Transverse colon (tissue), 4 donors: ENCODE measurements at places on chromosomes 4 and X. TPM values are rescaled to one million over a fixed set of nuclear protein-coding genes. Genes with fewer than 3 reads are reported as not detected.

GRCh38 chr4:5218376-5219069 lies 167.2 kb downstream of the STK32B start:
- no peaks in the 10 kb centered on the region for H3K4me1 ChIP-seq
- H3K4me3 ChIP-seq = no peak overlapping the region
- no peak overlapping the region for H3K27ac ChIP-seq
- no peaks in the 10 kb centered on the region for H3K27me3 ChIP-seq
- DNase-seq = no peak

DNA sequence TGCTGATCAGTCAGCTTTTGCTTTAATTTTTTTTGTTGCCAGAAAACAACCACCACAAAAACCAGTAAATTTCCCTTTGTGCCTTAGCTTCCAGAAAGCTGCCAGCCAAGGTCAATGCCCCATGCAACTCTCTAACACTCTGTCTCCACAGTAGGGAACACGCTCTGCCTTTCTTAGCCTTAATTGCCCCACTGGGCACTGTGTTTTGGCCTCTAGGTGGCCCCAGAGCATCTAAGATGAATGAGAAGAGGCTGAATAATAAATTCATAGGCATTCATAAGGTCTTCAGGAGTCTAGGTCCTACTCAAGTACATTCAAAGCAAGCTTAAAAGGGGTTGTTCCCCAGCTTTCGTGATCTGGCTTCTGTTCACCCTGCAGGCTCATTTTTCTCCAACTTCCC lies 57.7 kb upstream of the PASD1 start:
- H3K27ac ChIP-seq = no peak overlapping the region
- no peaks in the 10 kb centered on the region for H3K4me1 ChIP-seq
- H3K36me3 ChIP-seq = no peaks in the 10 kb centered on the region
- H3K4me3 ChIP-seq = no peak overlapping the region
- no peaks in the 10 kb centered on the region for H3K27me3 ChIP-seq

DNA sequence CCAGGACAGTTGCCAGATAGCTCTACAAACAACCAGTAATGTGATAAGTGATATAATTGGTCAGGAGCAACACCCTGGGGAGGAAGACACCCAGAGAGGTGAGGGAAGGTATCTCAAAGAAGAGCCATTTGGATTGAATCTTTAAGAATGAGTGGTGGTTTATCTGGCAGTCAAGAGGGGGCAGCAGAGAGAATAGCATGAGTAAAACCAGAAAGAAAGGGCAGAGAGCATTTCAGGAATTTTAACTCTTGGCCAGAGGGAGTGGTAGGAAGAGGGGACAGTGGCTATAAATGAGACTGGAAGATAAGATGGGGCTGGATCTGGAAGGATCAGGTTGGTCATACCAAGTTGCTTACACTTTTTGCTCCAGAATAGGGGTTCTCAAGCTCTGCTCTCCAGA lies 5.9 kb upstream of the SEPTIN6 start:
- H3K4me1 ChIP-seq = no peaks in the 10 kb centered on the region
- no peak overlapping the region for H3K4me3 ChIP-seq
- no peak overlapping the region for H3K27ac ChIP-seq
- DNase-seq = no peak
- no peaks in the 10 kb centered on the region for H3K27me3 ChIP-seq

Gene TCEAL9
- 21.7 TPM for total RNA-seq

DNA sequence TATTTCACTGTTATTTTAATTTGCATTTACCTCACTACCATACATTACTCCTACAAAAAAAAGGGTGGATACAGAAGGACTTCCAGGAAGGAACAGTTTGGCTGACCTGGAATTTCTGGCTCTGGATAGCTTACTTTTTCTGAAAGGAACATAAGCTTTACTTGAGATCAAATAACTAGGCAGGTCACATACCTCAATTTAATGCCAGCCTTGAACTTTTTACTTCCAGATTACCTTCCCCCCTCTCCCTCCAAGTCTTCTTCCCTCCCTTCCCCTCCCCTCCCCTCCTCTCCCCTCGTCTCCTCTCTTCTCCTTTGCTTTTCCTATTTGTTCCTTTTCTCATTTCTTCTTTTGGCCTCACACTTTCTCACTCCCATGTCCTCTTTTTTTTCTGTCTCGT lies 659.2 kb upstream of the AADAT start:
- DNase-seq = no peak
- H3K27me3 ChIP-seq = no peaks in the 10 kb centered on the region
- H3K27ac ChIP-seq = no peak overlapping the region
- no peaks in the 10 kb centered on the region for H3K36me3 ChIP-seq
- H3K4me1 ChIP-seq = no peaks in the 10 kb centered on the region
- no peak overlapping the region for H3K4me3 ChIP-seq

- no peak overlapping the region for H3K27ac ChIP-seq
- H3K4me1 ChIP-seq = no peaks in the 10 kb centered on the region
- H3K36me3 ChIP-seq = no peaks in the 10 kb centered on the region
- DNase-seq = no peak
- H3K4me3 ChIP-seq = no peak overlapping the region
Measured at GRCh38 chr4:126028876-126029275, 714.1 kb downstream of the FAT4 start.

DNA sequence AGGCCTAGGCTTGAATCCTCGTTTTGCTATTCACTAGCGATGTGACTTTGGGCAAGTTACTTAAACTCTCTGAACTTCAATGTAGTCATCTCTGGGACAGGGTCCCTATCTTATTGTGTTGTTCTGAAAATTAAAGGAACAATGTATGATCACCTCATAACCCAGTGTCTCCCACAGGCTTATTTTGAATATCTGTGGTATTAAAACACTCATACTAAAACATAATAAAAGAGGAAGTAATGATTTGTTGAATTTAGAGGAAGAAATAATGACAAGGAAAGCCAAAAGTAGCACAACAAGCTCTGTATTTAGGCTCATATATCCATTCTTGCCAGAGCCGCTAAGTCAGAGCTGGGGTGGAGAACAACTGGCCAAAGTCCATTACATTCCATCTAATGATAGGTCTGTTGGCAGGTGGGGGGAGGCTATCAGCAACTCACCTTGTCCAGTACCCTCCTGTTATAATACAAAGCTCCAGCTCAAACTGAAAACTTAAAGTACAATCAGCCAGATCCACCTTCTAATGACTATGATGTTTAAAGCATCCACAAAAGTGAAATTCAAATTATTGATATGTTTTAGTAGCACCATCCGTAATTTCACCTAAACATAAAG lies 64.5 kb upstream of the LSM6 start:
- no peak overlapping the region for H3K4me3 ChIP-seq
- H3K4me1 ChIP-seq = no peaks in the 10 kb centered on the region
- H3K36me3 ChIP-seq = no peaks in the 10 kb centered on the region
- no peaks in the 10 kb centered on the region for H3K27me3 ChIP-seq
- no peak overlapping the region for H3K27ac ChIP-seq
- no peak for DNase-seq

DNA sequence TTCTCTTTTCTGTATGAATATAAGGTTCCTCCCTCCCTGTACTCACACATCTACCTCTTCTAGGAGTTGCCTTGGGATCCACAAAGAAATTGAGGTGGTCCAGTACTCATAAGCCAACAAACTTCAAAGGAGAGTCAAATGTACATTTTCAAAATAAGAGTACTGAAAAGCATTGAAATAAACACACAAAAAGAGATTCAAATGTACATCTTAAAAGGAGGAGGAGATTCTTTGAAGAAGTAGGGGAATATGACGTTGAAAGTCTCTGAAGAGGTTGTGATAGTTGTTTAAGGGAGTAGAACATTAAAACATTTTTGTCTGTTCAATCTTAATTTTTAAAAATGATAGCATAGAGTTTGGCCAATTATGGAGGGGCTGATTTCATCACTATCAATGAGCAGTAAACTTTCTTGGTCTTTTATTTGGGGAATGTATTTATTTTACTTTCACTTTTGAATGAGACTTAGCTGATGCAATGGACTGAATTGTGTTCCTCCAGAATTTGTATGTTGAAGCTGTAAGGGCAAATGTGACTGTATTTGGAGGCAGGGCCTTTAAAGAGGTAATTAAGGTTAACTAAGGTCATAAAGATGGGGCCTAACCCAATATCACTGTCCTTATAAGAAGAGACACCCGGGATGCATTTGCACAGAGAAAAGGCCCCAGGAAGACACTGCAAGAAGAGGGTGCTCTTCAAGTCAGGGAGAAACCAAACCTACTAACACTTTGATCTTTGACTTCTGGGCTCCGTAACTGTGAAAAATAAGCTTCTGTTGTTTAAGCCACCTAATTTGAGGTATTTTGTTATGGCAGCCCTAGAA lies 226.3 kb upstream of the PGRMC2 start:
- H3K36me3 ChIP-seq = no peaks in the 10 kb centered on the region
- DNase-seq = no peak

Gene G6PD
- total RNA-seq = 19.8 TPM

- peak; percentile 45 for DNase-seq
- H3K27ac ChIP-seq = peak overlapping the region; percentile 86
- no peaks in the 10 kb centered on the region for H3K27me3 ChIP-seq
- H3K4me3 ChIP-seq = no peak overlapping the region
- H3K36me3 ChIP-seq = no peaks in the 10 kb centered on the region
- H3K4me1 ChIP-seq = peaks cover 26% of the 10 kb centered on the region
Measured at GRCh38 chr4:102356562-102357202, 11.4 kb upstream of the SLC39A8 start.

GRCh38 chr4:110503270-110504083 lies 27.5 kb downstream of the ENPEP start:
- H3K4me1 ChIP-seq = no peaks in the 10 kb centered on the region
- no peaks in the 10 kb centered on the region for H3K27me3 ChIP-seq
- H3K4me3 ChIP-seq = no peak overlapping the region
- no peak for DNase-seq
- H3K36me3 ChIP-seq = no peaks in the 10 kb centered on the region

Gene PLXNB3
- 5.7 TPM for total RNA-seq

DNA sequence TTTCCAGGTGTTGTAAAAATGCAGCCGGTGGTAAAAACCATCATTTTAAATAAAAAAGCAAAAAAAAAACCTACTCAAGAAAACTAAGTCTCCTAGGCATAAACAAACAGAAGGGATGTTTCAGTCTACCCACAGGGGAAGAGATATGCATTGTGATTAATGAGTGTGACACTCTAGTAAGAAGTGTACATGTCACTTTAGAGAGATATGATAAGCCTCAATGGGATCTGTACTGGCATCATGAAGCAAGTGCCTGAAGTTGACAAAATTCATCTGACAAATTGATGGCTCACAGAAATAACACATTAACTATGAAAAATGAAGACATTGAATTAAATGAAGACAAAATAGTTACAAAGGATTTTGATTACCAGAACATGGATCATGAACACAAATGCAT lies 162.7 kb downstream of the NPFFR2 start:
- no peak for DNase-seq
- H3K4me1 ChIP-seq = no peaks in the 10 kb centered on the region
- H3K4me3 ChIP-seq = no peak overlapping the region

- no peak for DNase-seq
- no peak overlapping the region for H3K27ac ChIP-seq
- no peaks in the 10 kb centered on the region for H3K27me3 ChIP-seq
Measured at GRCh38 chrX:46713672-46714490, 45.0 kb downstream of the SLC9A7 start.

DNA sequence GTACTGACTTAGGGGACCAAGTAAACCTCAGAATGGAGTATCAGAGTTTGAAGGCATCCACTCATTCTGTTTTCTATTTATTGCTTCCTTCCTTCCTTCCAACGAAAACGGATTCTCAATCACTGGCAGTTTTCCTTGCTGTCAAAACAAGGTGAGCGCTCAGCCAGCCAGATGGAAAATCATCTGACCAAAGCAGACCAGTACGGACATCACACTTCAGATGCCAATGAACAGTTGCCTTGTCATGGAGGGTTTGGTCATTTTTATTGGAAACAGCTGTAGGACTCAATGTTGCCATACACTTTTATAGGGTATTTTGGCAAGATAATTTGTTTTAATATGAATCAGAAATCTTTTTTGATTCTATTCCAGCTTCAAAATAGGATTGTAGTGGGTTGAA lies 16.6 kb downstream of the GEMIN8 start:
- no peak overlapping the region for H3K4me3 ChIP-seq
- H3K27ac ChIP-seq = no peak overlapping the region
- no peaks in the 10 kb centered on the region for H3K4me1 ChIP-seq
- H3K36me3 ChIP-seq = no peaks in the 10 kb centered on the region
- H3K27me3 ChIP-seq = no peaks in the 10 kb centered on the region

DNA sequence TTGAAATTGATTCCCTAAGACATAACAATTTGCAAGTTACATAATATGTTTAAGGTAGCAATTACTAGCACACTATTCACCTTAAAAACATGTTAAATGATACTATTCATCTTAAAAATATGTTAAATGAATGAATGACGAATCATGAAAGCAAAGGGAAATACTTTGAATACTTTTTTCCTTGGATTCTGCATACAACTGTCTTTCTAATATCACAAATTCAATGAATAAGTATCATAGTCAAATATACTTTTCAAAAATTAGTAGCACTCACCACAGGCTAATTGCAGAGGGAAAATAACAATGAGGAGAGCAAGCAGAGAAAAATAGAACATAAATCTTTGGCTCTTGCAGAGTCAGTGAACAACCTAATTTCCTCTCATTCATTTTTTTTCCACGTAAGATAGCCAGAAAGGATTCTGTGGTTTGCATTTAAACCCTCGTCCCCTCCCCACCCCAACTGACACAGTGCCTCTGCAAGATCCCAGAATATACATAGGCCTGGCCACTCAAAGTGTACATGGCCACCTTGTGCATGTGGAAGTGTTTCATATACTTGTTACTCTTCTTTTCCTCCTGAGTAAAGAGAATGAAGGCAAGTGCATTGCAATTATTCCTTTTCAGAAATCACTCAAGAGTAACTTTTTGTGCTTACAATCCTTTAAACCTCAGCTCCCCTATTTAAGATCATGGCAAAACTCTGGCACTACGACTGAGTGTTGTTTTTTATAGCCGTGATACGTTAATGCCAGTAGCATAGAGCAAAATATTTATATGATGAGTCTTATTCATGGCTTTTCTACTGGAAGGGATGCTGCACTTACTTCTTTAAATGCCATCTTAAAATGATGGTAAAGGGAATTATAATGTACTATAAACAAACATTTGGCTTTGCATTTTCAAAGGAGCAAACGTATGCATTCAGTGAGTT lies 236.4 kb downstream of the PDGFC start:
- DNase-seq = no peak
- no peak overlapping the region for H3K27ac ChIP-seq
- no peaks in the 10 kb centered on the region for H3K27me3 ChIP-seq
- no peaks in the 10 kb centered on the region for H3K4me1 ChIP-seq

Gene NLGN3
- total RNA-seq = 0.64 TPM

Gene EREG
- 1.2 TPM for total RNA-seq
